ENCODE measurements at places on chromosomes 3 and 15. TPM values are rescaled to one million over a fixed set of nuclear protein-coding genes. Genes with fewer than 3 reads are reported as not detected.

- peak overlapping the region; percentile 83 for H3K27ac ChIP-seq
- H3K4me1 ChIP-seq: peaks cover 16% of the 10 kb centered on the region
- no peaks in the 10 kb centered on the region for H3K36me3 ChIP-seq
- DNase-seq: peak; percentile 82
- no peaks in the 10 kb centered on the region for H3K27me3 ChIP-seq
- peak overlapping the region; percentile 67 for H3K4me3 ChIP-seq
These were observed 711 bp downstream of the XXYLT1 start for GRCh38 chr3:195270079-195270816.

DNA sequence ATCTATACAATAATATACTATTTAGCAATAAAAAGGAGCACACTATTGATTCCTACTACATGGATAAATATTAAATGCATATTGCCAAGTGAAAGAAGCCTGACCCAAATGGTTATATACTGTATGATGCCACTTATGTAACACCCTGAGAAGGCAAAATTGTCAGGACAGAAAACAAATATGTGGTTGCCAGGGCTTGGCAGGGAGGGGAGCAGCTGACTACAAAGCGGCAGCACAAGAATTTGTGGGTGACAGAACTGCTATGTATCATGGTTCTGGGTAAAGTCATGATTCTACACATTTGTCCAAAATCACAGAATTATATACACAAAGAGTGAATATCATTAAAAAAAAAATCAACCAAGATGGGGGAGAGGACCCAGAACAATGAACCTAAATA is 22.5 kb downstream of the TBC1D2B start:
- no peaks in the 10 kb centered on the region for H3K27me3 ChIP-seq
- no peak for DNase-seq
- no peak overlapping the region for H3K4me3 ChIP-seq
- H3K27ac ChIP-seq: no peak overlapping the region

- H3K27me3 ChIP-seq: no peaks in the 10 kb centered on the region
- H3K27ac ChIP-seq: no peak overlapping the region
- H3K4me3 ChIP-seq: no peak overlapping the region
- H3K4me1 ChIP-seq: peaks cover 14% of the 10 kb centered on the region
These were observed 18.5 kb downstream of the IGF1R start for GRCh38 chr15:98666841-98667240.

Gene ITPR1
- total RNA-seq: 8.0 TPM

Gene CAMKV
- total RNA-seq: 6.5 TPM

Data from A673 (cell line).